ENCODE measurements at places on chromosomes 13 and 19.

GRCh38 chr13:25678398-25678797 lies 306.6 kb downstream of the ATP8A2 start:
- DNase-seq, result no peak

DNA sequence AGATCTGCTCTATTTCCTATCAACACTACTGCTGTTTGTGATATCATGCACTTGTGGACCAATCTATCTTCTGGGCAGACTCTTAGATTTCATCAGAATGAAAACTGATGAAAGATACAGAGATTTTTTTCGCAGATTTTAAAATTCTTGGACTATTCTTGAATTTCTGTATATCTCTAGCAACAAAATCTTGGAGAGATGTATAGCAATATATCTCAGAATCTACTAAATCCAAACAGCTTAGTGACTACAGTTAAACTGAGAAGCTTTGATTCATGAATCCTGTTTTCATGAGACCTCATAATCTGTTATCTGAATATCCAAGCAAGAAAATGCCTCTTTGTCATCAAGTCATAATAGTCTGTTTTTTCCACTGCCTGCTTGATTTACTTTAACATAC lies 28.0 kb upstream of the FREM2 start:
- DNase-seq, result no peak

- DNase-seq, result peak; percentile 60
These were observed 187.8 kb downstream of the LHFPL6 start for GRCh38 chr13:39415008-39415802.

- peak; percentile 19 for DNase-seq
These were observed 145.0 kb downstream of the ABCC4 start for GRCh38 chr13:95156208-95156607.

GRCh38 chr13:26584713-26585112 lies 27.2 kb downstream of the WASF3 start:
- no peak for DNase-seq

- no peak for DNase-seq
These were observed 1.2 kb downstream of the PRDX2 start for GRCh38 chr19:12800466-12800770.

DNA sequence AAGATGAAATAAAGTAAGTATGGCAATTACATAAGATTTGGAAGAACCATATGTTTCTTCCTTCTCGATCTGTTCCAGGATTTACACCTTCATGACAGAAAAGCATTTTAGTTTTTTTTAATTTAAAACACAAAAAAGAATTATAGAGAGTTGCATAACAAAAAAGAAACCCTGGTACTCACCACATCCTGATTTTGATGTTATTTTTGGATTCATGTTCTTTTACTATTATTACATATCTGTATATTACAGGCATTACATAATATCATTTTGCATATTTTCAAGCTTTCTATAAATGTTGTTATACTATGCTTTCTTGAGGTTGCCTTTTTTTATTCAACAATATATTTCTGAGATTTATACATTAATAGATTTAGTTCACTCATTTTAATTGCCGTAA lies 6.7 kb upstream of the KATNAL1 start:
- no peak for DNase-seq

DNA sequence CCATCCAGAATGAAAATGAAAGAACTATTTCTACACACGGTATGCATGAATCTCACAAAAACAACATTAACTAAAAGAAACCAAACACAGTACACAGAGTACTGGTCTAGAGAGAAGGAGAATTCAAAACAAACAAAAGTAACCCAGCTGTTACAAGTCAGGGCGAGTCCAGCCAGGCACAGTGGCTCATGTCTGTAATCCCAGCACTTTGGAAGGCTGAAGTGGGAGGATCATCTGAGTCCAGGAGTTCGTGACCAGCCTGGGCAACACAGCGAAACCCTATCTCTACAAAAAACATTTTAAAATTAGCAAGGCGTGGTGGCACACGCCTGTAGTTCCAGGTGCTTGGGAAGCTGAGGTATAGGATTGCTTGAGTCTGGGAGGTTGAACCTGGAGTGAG lies 1.7 kb upstream of the PSMC4 start:
- DNase-seq, result no peak

Measured in NCI-H146 (cell line).